ENCODE measurements at places on chromosomes 4 and X. TPM values are rescaled to one million over a fixed set of nuclear protein-coding genes. Genes with fewer than 3 reads are reported as not detected.

- DNase-seq, result no peak
Measured at GRCh38 chrX:48487362-48487798, 11.4 kb downstream of the FTSJ1 start.

- no peak for DNase-seq
Measured at GRCh38 chr4:14743601-14744000, 258.7 kb upstream of the CPEB2 start.

The TMEM154 gene
- 0.70 TPM for polyA plus RNA-seq

DNA sequence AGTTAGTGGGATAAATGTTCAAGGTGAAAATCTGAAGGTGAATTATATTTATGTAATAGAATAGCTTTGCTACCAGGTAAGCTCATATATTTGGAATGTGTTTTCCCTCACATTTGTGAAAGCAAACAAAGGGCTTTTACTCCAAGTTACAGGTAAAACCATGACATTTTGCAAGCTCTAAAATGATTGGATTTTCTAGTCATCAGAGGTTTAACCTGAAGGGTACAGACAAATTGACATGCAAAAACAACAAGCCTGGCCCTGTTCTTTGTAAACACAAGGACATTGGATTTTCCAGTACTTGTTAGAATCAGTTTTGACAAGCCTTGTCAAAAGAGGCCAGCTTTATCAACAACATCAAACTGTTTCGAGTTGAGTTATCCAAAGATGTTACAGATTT, 51.7 kb downstream of the ZFX start:
- DNase-seq, result no peak

DNA sequence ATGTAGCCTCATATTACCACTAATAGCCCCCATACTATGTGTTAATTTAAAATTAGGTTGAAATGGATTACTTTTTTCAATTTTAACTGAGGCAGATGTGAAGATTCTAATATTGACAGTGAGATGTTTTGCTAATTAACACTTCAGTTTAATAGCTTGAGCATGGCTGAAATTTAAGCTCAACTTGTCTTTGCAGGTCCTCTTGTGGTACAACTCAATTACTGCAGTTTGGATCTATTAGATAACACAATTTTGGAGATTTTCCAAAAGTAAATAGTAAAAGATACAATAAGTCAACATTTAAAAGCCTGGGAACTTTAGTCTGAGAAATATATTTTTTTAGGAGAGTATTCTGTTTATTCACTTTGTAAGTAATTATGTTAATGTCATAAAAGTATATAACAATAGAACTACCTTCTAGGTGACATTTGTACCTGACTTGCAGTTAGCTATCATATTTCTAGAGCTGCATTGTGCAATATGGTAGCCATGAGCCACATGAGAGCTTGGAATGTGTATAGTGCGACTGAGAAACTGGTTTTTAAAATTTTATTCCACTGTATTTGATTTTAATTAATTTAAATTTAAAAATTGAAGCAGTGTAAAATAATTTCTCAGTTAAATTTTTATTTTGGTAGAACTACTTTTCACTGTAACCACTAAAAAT, 73.1 kb upstream of the FMR1 start:
- DNase-seq, result no peak

The CDKL2 gene
- 12.7 TPM for polyA plus RNA-seq

DNA sequence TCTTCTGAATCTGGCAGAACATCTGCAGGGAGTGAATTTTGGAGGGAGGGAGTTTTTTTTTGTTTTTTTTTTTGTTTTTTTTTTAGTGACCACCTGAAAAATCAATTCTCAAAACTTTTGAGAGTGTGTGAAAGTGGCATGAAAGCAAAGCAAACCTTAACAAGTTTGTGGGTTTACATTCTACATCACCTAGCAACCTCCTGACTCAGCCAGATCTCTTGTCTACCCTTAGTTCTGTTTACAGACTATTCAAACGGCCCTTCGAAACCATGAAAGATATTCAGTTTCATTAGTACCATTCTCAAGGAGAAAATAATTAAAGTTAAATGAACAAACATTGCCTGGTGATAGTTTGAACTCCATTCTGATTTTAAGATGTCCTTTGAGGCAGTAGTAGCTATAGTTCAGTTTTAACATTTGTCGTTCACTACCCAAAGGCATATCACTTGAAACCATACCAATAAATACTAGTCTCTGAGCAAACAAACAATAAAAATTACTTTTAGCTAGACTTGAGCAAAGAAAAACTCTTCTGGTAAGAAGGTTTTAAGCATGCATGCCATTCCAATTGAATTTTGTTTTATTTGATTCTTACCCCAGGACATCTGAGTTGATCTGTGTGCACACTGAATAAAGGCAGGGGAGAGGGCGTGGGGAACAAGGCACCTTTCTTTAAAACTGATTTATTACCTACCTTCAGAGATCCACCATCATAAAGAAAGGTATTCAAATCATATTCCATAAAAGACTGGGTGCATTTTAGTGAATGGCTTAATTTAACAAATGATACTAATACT, 137.7 kb downstream of the ARX start:
- DNase-seq, result no peak

The EFNB1 gene
- polyA plus RNA-seq, result 105 TPM

DNA sequence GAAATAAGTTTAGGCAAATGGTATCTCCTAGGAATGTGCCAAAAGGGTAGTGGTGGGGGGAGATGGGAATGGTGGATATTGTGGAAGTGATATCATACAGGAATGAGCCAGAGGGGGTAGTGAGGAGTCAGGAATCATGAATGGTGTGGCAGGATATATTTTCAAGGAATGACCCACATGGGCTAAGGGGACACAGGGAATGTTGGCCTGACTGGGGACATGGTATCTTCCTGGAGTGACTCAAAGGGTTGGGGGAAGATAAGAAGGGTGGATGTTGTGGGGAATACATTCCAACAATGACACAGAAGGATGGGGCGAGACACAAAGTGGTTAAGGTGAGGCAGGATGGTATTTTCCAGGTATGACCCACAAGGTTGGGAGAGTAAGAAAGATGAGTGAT, 60.6 kb downstream of the MAOA start:
- DNase-seq, result no peak

GRCh38 chr4:153890761-153891160, 101.9 kb upstream of the SFRP2 start:
- no peak for DNase-seq

The TCP11X2 gene
- polyA plus RNA-seq, result 2.2 TPM

The SYNPO2 gene
- polyA plus RNA-seq, result 16.2 TPM

All from renal cortex interstitium (tissue), 15 donors.